CD8-positive, alpha-beta memory T cell (primary cell): ENCODE measurements at places on chromosomes 5 and 9. TPM values are rescaled to one million over a fixed set of nuclear protein-coding genes. Genes with fewer than 3 reads are reported as not detected.

DNA sequence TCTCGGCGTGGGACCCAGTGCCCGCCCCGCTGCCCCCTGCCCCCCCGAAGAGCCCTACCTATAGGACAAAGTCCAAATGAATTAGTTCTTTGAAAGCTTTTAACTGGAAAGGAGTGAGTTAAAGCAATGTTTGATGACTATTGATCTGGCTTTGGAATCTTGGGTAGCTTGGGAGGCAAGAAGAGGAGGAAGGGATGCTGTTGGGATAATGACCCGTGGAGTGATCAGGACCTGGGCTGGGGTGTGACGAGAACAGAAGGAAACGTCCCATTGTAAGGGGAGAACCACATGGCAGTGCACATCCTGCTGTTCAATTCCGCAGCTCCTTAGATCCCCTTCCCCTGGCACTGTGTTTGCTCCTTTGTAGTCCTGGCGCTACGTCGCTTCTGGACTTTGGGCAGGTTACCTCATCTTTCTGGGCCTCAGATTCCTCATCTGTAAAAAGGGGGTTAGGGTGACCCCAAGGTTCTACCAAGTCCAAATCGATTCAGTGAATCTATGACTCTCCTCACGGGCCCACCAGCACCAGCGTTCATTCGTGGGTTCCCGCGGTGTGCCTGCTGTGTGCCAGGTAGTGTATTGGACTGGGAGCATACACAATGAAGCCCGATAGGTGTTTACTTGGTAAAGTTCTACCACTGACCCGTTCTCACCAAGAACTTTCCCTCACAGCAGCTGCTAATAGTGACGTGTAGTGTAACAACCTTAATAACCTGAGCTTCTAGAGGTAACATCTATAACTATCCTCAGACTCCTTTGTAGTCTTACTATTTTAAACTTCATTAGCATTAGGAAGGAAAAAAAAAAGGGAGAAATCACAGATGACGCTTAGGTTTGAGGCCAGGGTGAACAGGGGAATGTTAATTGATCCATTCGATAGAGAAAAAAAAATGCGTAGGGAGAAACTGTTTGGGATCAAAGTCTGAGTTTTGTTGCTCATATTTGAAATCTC is 1.1 kb upstream of the NADK2 start:
- H3K4me1 ChIP-seq = peaks cover 27% of the 10 kb centered on the region
- peak overlapping the region; percentile 87 for H3K27ac ChIP-seq
- peak overlapping the region; percentile 61 for H3K4me3 ChIP-seq
- no peaks in the 10 kb centered on the region for H3K27me3 ChIP-seq

GRCh38 chr9:130824643-130825350 is 10.3 kb upstream of the ABL1 start:
- peaks cover 10% of the 10 kb centered on the region for H3K4me1 ChIP-seq
- H3K27ac ChIP-seq = peak overlapping the region; percentile 66
- no peak for DNase-seq
- H3K27me3 ChIP-seq = no peaks in the 10 kb centered on the region
- no peak overlapping the region for H3K4me3 ChIP-seq

The IL9 gene
- total RNA-seq = 12.5 TPM

The CDC20B gene
- not detected for total RNA-seq
